T-helper 9 cell (primary cell): ENCODE measurements at places on chromosomes 16 and 17.
A peak's percentile ranks its signal among the peaks of the same experiment; 100 is the strongest.

DNA sequence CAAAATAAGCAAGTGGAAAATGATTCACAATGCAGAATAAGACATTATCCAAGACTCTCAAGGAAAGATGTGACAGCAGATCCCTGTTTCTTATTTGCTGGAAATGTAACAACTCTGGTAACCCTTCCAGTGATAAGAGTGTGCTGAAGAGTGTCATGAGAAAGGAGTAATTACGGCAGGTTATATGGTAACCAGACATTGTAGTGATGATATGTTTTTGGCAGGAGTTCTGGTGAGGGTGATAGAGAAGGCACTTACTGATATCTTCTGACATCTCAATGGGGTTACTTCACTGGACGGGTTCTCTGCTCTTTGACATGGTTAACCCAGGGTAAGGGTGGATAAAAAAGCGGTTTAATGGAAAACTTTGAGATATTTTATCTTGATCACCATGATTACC, 1270.9 kb downstream of the CDH11 start:
- DNase-seq, result no peak

GRCh38 chr16:84647828-84648594, at the start of gene KLHL36:
Gene KLHL36 (plus strand): TSS chr16:84648511. CDS start chr16:84650868, 2,357 bp downstream.
- peak; percentile 72 for DNase-seq

DNA sequence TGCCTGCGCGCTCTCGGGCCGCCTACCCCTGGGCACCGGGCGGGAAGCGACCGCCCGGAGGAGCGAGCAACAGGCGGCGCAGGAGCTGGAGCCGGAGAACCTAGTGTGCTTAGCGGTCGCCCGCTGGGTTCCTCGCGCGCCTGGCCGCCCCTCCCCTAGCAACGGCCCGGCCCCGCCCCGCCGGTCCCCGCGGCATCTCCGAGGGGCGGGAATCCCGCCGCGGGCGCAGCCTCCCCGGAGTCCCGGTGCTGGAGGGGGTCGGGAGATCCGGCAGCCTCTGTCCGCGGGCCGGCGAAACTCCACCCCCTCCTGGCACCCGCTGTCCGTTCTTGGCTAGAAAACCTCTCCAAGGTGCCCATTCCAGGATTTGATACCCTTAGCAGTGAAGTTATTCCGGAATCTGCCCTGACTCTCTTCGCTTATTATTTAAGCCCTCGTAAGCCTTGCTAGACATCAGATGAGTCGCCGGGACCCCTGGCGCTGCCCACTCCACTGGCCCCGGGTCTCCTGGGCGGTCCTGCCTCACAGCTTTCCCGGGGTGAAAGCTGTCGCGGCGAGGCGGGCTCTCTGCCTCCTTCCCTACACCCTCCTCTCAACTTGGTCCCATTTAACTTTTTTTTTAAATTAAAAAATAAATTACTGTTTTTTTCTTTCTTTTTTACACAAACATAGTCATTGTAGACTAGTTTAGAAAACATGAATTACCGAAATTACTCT, at the start of gene RPRML:
Gene RPRML, minus strand, starts transcription at position 107 of the 717 bp plus-strand sequence. CDS start 246 bp downstream, outside the sequence.
- peak; percentile 4 for DNase-seq

DNA sequence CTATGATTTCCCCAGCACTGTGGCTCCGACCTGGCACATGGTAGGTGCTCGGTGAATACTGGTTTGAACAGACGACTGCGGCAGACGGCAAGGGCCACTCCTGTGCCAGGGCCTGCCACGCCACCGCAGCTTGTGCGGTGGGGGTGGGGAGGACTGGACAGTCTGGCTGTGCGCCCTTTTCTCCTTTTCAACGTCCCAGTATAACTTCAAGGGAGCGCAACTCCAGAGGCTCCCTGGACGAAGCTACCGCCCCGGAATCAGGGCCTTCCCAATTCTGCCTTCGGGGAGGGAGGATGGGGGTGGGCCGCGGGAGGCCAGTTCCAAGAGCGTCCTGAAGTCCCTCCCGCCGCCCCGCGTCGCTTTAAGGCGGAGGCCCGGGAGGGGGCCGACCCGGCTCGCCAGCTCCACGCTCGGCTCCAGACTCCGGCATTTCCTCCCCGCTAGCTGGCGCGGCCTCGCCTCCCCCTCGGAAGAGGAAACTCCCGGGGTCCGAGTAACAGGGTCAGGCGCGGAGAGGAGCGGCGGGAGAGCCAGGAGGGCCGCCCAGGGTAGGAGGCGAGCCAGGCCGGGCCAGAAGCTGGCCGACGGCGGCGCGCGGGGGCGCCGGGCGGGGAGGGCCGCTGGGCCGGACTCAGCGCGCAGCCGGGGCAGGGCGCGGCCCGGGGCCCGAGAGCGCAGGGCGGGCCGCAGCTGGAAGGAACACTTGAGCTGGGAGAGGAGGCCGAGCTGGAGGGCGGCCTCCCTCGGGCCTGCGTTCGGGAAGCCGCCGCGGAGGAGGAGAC, at the start of gene ITPRIPL2:
Gene ITPRIPL2, plus strand, starts transcription at position 388 of the 782 bp plus-strand sequence. CDS start 498 bp downstream, outside the sequence.
- no peak for DNase-seq

DNA sequence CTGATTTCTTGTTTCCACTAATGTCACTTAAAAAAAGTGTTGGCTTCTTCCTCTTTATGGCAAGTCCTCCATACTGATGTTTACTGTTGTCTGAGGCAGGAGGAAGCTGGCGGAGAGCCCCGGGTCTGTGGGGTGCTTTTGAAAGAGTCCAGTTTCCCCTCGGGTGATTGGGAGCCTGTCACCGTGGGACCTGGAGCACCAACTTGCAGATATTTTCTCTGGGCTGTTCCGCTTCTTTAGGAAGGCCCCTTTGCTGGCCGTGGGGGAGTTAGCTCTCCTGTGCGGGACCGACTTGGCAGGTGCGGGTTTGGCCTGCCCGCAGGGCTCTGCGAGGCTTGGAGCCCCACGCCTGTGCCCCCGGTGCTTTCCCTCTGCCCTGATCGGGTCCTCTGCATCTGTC, 3.1 kb downstream of the BANP start:
- no peak for DNase-seq
